ENCODE measurements at places on chromosomes 2 and 18.

DNA sequence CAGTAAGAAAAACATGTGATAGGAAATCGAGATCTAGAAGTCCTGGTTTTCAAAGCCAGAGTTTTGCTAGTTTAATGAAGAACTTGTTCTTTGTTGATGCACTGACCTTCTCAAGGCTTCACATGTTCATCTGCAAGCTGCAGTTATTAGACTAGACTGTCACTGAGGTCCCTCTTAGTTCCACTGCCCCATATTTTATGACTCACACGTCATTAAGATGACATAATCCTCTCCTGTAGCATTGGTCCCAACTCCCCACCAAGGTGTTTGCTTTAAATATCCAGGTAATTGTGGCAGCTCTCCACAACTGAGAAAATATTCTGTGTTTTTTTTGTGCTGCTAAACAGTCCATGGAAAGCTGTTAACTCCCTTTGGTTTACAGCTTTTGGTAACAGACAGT lies 149.7 kb downstream of the MREG start:
- H3K27me3 ChIP-seq, result no peaks in the 10 kb centered on the region
- H3K4me1 ChIP-seq, result no peaks in the 10 kb centered on the region
- no peaks in the 10 kb centered on the region for H3K36me3 ChIP-seq
- DNase-seq, result no peak
- H3K27ac ChIP-seq, result no peak overlapping the region

DNA sequence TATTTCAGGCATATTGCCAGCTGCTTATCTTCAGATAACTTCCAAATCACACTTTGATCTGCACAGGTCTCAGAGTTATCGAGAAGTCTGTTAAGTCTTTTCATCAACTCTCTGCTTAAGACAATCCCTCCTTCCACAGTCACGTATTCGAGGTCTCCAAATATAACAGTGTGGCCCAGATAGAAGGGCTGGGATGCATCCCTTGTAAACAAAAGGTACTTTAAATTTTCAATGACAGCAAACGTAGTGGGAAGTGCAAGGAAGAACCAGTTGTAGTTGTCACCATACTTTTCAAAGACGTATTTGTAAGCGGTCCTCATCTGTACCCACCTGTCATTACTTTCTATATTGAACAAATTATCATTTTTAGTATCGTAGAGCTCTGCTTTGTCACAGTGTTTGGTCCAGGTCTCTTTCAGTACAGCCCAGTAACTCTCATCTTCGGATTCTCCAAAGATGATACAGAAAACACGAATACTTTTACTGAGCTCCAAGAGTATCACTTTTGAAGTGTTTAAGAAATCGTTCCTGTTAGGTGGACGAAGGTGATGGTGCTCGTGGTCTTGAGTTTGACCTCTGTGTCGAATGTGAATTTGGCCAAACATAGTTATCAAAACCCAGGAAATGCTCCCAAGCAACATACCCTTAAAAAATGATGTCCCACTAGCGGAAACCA lies 445 bp downstream of the C1GALT1C1L start:
- no peaks in the 10 kb centered on the region for H3K4me1 ChIP-seq
- H3K27ac ChIP-seq, result no peak overlapping the region
- no peak for DNase-seq
- H3K4me3 ChIP-seq, result no peak overlapping the region
- no peaks in the 10 kb centered on the region for H3K27me3 ChIP-seq

DNA sequence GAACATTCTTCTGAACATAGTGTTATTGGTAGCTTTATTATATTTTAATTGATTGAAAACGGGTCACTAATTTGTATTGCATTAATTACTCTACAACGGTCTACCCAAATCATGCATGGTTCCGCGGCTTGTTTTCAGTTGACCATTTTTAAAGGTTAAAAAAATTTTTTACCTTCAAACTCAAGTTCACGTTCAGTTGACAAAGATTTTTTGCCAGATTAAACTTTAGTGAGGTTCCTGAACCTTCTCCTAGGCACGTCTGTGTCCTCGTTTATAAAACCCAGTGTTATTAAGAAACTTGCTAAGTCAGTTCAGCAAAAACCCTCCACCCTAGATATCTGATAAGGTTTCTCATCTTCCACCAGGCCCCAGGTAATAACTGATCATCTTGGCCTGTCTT lies 331.2 kb downstream of the ALK start:
- H3K27me3 ChIP-seq, result no peaks in the 10 kb centered on the region
- H3K4me3 ChIP-seq, result no peak overlapping the region
- H3K36me3 ChIP-seq, result no peaks in the 10 kb centered on the region
- H3K27ac ChIP-seq, result no peak overlapping the region

DNA sequence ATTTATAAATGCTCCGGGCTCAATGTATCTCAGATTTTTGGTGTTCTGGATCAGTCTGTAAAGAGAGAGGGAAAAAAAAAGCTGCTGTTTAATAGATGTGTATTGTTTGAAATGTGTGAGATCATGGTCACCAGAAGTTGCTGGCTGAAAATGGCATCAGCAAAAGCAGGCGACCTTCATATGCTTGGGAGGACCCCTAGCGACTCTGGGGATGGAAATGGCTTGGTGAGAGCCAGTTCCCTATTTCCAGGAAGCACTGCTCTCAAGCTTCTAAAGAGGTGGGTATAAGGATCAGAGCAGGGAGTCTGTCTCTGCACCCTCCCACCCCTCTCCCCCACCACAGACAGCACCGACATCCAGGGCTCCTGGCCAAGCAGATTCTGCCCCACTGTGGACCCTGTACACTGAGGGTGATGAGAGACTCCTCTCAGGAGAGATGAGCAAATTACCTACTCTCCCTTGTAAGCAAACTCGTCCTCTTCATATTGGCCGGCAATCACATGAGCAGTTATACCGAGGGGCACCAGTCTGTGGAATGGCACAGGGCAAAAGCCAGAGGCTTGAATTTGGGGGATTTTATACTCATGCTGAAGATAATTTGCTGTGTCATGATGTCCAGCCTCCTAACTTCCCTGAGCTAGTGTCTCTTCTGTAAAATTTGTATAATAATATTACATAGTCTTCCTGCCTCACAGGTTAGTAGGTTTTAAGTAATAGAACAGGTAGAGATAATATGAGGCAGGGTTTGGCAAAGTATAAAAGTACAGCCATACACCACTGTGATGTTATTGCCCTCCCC lies 29.6 kb downstream of the LHCGR start:
- H3K27me3 ChIP-seq, result no peaks in the 10 kb centered on the region
- H3K36me3 ChIP-seq, result no peaks in the 10 kb centered on the region
- no peak for DNase-seq
- no peak overlapping the region for H3K4me3 ChIP-seq
- no peak overlapping the region for H3K27ac ChIP-seq

- no peak overlapping the region for H3K4me3 ChIP-seq
- H3K27me3 ChIP-seq, result peaks cover 16% of the 10 kb centered on the region
- H3K27ac ChIP-seq, result no peak overlapping the region
- no peak for DNase-seq
Observed at GRCh38 chr18:79384151-79384807, 11.5 kb upstream of the NFATC1 start.

- no peak for DNase-seq
- H3K4me1 ChIP-seq, result no peaks in the 10 kb centered on the region
- H3K27ac ChIP-seq, result no peak overlapping the region
- H3K36me3 ChIP-seq, result no peaks in the 10 kb centered on the region
- no peaks in the 10 kb centered on the region for H3K27me3 ChIP-seq
Observed at GRCh38 chr2:52405980-52406379, 1361.6 kb upstream of the CHAC2 start.

- H3K36me3 ChIP-seq, result no peaks in the 10 kb centered on the region
- no peak overlapping the region for H3K27ac ChIP-seq
Observed at GRCh38 chr2:96218508-96219131, 10.0 kb upstream of the STARD7 start.

DNA sequence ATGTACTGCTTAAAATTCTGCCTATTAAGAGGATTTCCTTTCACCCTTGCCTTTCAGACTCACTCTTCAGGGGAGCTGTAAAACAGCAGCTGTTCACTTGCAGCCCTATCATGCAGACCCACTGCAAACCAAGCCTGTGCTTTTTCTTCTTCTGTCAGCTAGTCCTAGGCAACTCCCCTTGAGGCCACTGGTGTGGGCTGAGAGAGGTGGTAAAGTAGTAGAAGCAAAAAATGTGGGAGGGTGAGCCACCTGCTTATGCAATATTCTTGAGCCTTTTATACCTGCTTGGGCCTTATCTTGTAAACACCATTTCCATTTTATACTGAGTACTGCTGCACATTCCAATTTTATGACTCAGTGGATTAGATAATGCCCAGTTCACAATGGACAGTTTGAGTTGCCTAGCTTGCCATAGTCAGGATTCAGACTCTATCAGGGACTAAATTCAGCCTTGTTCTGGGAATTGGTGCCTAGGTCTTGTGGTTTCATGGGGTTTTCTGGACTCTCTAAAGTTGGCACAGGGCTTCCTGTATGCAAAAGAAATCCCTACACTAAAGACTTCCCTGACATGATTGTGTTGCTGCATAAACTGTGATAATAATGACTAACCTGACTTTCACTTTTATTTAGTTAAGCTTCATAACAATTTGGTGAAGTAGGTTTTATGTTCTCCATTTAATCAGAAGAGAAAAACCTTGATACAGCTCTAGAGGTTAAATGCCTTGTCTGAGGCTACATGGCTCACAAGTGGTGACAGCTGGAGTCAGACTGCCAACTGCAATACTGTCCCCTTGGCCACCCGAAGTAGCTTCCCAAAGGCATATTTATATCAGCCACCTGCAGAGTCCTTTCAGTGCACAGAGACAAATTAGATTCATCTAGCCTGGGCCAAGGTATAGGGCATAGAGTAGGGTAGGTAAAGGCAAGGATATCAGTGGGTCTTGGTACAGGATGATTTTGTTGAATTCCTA lies 47.4 kb upstream of the KDM3A start:
- no peaks in the 10 kb centered on the region for H3K27me3 ChIP-seq
- H3K36me3 ChIP-seq, result no peaks in the 10 kb centered on the region
- peaks cover 18% of the 10 kb centered on the region for H3K4me1 ChIP-seq
- DNase-seq, result no peak
- H3K27ac ChIP-seq, result peak overlapping the region; percentile 75
- no peak overlapping the region for H3K4me3 ChIP-seq

- H3K27me3 ChIP-seq, result no peaks in the 10 kb centered on the region
- no peak overlapping the region for H3K4me3 ChIP-seq
- H3K4me1 ChIP-seq, result no peaks in the 10 kb centered on the region
Observed at GRCh38 chr2:17851731-17852585, 26.5 kb upstream of the KCNS3 start.

DNA sequence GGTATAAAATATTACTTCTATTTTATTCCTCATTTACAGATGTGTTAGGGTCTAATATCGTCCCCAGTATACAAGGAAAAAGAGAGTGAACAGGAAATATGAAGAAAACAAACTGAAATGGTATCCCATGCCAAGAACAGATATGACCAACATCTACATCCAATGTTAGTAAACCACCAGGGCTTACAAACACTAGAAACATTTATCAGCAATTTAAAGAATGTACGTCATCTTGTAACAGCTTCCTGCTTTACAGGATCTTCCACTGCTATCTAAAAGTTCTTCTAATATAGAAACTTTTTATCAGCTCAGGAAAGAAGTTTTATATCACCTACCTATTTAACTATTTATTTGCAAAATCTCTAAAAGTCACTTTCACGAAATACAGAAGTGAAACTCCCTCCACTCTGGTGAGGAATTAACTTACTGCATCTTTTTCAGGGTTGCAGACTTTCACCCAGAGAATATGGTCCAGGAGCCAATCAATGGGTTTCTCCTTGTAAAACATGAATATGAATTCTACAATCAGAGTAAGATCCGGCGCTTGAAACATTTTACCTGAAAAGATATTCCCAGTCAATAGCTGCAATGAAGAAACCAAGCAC lies 35.2 kb downstream of the UNC50 start:
- H3K27me3 ChIP-seq, result no peaks in the 10 kb centered on the region
- no peaks in the 10 kb centered on the region for H3K36me3 ChIP-seq
- H3K27ac ChIP-seq, result no peak overlapping the region
- H3K4me1 ChIP-seq, result no peaks in the 10 kb centered on the region

- H3K4me1 ChIP-seq, result no peaks in the 10 kb centered on the region
- H3K4me3 ChIP-seq, result no peak overlapping the region
- no peaks in the 10 kb centered on the region for H3K36me3 ChIP-seq
- H3K27ac ChIP-seq, result no peak overlapping the region
Observed at GRCh38 chr18:32509111-32509510, 38.4 kb upstream of the GAREM1 start.

DNA sequence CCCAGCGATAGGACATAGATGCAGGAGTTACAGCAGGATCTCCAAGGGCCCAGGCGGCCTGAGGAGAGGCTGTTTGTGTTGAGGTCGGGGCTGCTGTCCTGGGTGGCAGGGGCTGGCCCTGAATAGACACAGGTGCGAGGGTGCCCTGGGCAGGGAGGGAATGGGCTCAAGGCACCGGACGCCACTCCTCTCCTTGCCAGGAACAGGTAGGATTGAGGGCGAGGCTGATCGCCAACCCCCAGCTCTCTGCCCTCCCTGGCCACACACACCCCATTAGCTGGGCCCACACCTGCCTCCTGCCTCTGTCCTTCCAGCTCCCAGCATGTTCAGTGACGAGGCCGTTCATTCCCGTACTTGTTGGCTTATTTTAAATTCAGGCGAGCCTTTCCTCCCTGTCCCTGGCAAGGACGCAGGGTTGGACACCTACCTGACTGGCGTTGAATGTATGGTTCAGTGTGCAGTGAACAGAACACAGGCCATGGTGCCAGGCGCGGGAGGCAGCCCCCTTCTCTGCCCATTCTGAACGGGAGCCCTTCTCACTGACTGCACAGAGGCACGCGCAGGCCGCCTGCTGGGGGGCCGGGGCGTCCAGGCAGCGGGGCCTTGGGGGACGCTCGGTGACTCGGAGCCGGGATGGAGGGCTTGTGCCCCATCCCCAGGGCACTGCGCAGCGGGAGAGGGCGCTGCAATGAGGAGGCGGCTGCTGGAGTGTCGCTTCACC lies 41.3 kb upstream of the SNED1 start:
- H3K4me1 ChIP-seq, result peaks cover 26% of the 10 kb centered on the region
- no peak overlapping the region for H3K27ac ChIP-seq
- no peak overlapping the region for H3K4me3 ChIP-seq
- no peaks in the 10 kb centered on the region for H3K27me3 ChIP-seq
- DNase-seq, result no peak

- no peak overlapping the region for H3K27ac ChIP-seq
- H3K27me3 ChIP-seq, result no peaks in the 10 kb centered on the region
- no peaks in the 10 kb centered on the region for H3K36me3 ChIP-seq
Observed at GRCh38 chr2:84704505-84705244, 176.2 kb downstream of the TRABD2A start.

DNA sequence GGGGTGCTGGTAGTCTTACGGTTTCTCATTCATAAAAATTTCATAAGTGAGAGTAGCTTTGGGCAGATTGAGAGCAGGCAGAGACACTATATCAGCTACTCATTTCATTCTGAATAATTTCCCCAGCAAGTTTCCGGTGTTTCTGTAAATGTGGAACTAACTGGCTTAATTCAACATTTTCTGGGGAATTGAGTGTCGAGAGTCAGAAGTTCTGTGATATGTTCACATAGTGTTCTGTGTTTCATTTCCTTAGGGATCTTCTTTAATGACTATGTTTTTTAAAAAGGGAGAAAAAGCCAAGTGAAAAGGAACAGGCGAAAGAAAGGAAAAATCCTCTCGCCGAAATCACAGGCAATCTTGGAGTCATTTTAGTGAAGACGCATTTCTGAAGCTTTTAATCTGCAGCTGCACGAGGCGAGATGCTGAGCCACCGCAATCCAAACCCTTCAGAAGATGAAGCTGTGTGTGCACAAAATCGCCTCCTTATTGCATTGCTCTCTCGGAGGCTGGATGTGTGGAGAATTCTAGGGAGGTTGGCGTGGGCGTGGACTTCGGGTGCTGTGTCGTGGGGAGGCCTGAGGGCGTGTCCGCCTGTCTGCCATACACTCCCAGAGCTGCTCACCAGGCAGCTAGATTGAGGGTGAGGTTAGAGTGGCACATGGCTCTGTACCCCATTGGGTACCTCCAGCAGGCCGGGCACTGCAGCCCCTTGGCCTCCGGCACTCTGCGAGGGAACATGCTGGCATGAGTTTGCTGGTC lies 38.4 kb upstream of the HDAC4 start:
- H3K27me3 ChIP-seq, result no peaks in the 10 kb centered on the region
- no peak overlapping the region for H3K4me3 ChIP-seq
- H3K4me1 ChIP-seq, result peaks cover 13% of the 10 kb centered on the region
- DNase-seq, result no peak
- H3K27ac ChIP-seq, result no peak overlapping the region
- H3K36me3 ChIP-seq, result no peaks in the 10 kb centered on the region
